ENCODE measurements at places on chromosomes 13 and 19. TPM values are rescaled to one million over a fixed set of nuclear protein-coding genes. Genes with fewer than 3 reads are reported as not detected.

The LHFPL6 gene
- total RNA-seq: 53.9 TPM

The ZNF559 gene
- total RNA-seq: 27.1 TPM

The PRTN3 gene
- not detected for total RNA-seq

The COL4A2 gene
- total RNA-seq: 356 TPM

GRCh38 chr19:47057328-47057727, 8.9 kb upstream of the TMEM160 start:
- DNase-seq: no peak

DNA sequence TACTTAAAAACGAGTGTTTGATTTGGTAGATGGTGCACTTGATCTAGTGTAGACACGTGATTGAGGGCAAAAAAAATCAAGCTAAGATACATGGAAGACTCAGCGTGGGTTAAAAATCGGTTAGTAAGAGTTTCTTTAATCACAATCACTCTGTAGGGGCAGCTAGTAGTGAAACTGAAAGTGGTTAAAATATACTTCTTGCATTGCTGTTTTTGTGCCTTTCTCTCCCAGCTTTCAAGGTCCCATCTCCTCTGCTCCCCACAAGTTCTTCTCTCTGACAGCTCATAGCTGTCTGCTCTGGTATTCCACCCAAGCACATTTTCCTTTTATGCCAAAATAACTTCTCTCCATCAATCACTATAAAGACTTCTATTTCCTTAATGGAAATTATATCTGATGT, 1089.7 kb downstream of the EFNB2 start:
- no peak for DNase-seq

DNA sequence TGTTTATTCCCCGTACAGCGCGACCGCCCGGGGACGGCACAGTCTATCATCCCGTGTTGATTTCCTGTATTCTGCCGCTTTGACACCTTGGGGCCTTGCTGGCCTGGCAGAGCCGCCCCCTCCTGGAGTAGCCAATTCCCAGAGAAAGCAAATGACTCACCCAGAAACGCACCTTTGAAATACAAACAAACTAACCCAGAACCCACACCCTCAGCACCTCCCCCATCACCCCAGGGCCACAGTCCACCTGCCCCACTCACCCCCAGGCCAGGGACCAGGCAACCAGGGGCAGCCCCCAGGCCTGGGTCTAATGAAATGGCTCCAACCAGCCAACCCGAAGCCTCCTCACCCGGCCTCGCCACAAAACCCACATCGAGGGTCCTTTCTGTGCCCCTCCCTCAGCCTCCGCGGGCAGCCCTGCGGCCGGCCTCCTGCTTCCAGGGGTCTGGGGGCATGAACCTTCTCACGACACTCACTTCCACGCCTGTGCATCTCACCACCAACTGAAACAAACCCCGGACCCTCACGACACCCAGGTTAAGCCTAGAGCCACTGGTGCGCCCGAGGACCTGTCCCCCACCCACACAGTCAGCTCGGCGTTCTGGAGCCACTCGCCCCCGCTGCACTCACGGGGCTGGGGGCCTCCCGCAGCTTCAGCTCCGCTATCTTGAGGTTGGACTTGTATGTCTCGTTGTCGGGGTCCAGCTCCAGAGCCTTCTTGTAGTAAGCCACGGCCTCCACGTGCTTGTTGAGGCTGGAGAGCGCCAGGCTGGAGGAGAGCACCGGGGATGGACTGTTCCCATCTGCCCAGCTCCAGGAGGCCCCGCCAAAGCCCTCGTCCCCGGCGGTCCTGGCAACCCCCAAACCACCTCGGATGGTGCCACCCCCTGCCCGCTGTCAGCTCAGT, 20.9 kb downstream of the SGTA start:
- no peak for DNase-seq

GRCh38 chr19:13102666-13103580, at the start of gene LYL1:
LYL1 (minus strand) TSS chr19:13102858; CDS start chr19:13101171, 1,687 bp downstream.
- DNase-seq: peak; percentile 83

Measured in sigmoid colon (tissue), 7 donors.